GDM1 (cell line): ENCODE measurements at places on chromosomes 16 and 17.

- no peak for DNase-seq
Observed at GRCh38 chr16:24541233-24541933, 2.0 kb downstream of the RBBP6 start.

GRCh38 chr17:81733507-81734404 is 21.7 kb downstream of the SLC25A10 start:
- peak; percentile 30 for DNase-seq

GRCh38 chr16:19185510-19185851 is 17.4 kb downstream of the SYT17 start:
- DNase-seq = no peak

GRCh38 chr17:7323731-7324437 is 5.3 kb downstream of the NEURL4 start:
- DNase-seq = no peak

- no peak for DNase-seq
Observed at GRCh38 chr17:67157732-67158639, 87.0 kb downstream of the HELZ start.

DNA sequence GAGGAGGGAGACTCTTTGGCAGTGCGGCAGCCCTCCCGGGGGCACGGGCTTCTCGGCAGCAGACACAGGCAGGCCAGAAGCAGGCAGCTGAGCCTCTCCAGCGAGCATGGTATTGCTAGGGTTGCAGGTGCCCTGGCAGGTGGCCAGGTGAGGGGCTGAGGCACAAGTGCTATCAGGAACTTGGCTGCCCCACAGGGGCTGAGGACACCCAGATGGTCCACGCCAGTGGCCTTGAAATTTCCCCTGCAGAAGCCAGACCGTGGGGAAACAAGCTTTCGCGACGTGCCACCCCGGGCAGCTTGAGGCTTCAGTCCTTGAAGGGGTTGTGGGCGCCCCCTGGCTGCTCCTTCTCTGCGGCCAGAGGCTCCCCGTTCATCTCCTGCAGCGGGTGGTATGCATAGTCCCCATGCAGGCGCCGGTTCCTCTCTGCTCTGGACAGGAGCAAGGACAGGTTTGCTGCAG is 8.5 kb downstream of the NAGPA start:
- no peak for DNase-seq

GRCh38 chr16:73448970-73449369 is 401.0 kb upstream of the ZFHX3 start:
- no peak for DNase-seq

DNA sequence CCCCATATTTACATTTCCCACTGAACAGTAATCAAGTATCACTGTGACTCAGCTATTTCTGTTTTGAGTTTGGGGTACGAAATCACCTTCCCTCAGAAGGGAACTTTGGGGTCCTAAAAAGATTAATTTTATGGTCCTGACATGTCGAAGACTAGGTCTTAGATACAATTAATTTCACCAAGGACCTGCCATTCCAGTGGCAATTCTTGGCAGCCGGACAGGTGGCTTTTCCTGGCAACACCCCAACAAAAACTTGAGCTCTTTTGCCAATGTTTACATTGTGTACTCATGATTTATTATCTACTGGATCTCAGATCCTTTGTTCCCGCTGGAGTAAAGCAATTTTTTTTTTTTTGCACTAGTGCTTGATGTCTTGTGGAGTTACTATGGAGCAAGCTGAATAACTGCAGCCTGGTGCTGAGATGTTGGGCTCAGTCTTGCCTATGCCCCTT is 14.4 kb downstream of the SLFN5 start:
- DNase-seq = no peak

GRCh38 chr17:45184144-45184543 is 22.5 kb downstream of the HEXIM2 start:
- no peak for DNase-seq

DNA sequence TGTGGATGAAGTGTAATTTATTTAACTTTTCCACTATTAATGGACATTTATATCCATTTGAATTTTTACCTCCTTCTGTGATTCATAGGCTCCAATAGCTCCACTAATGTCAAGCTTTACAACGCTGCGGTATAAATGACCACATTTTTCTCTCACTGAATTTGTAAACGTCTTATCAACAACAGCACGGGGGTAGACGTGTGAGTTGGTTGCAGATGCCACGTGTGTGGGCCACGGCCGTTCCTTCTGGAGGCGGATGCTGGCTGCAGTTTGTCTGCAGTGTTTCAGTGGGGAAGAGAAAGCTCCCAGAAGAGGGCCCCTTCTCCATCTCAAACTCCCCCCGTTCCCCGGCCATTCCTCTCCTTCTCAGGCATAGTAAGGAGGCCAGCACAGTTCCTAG is 68.2 kb upstream of the XYLT1 start:
- DNase-seq = no peak

DNA sequence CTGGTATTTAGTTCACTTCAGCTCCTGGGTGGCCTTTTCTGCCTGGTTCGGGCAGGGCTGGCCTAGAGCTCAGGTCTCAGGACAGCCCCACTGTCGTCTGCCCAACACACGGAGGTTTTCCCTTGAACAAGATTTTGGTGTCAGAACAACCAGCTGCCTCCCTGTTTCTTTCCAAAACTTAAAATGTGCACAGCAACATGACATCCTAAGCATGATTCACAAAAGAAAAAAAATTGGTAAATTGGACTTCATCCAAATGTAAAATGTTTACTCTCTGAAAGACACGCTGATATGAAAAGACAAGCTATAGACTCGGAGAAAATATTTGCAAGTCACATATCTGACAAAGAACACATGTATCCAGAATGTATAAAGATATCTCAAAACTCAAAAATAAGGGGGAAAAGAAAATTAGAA is 197.8 kb upstream of the CHMP6 start:
- no peak for DNase-seq

DNA sequence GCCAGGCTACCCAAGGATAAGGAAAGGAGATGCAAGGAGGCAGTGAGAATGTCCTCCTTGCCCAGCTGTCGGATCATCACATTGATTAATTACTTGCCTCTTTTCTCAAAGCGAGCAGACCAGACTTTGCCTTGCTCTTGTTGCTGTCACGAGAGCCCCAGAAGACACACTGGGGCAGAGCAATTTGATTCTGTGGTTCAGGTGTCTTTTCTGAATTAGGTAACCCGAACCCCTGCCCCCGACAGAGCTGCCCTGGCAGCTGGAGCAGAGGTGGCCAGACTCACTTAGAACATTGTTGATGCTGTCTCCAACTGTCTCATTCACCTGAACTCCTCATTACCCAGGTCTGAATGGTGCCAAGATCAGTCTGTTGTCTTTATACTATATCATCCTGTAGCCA is 34.3 kb downstream of the VAT1L start:
- DNase-seq = no peak

GRCh38 chr17:49388692-49389513 is 25.8 kb downstream of the PHB1 start:
- no peak for DNase-seq

- no peak for DNase-seq
Observed at GRCh38 chr16:68627951-68628425, 17.1 kb upstream of the CDH3 start.

GRCh38 chr17:72931635-72932034 is 160.9 kb downstream of the SLC39A11 start:
- DNase-seq = no peak

- DNase-seq = no peak
Observed at GRCh38 chr16:89123831-89124100, 30.1 kb downstream of the ACSF3 start.
